Stimulated activated CD8-positive, alpha-beta memory T cell treated with anti-CD3 and anti-CD28 coated beads, Interleukin-7, amount 100 ng/mL, for 1 hour (primary cell): ENCODE measurements at places on chromosomes 12 and 14.

- DNase-seq: no peak
These were observed 48.0 kb downstream of the IRAK3 start for GRCh38 chr12:66236969-66237368.

- no peak for DNase-seq
These were observed 18.3 kb downstream of the GLRX5 start for GRCh38 chr14:95553141-95553540.

- DNase-seq: no peak
These were observed 15.8 kb upstream of the HVCN1 start for GRCh38 chr12:110704750-110705149.

DNA sequence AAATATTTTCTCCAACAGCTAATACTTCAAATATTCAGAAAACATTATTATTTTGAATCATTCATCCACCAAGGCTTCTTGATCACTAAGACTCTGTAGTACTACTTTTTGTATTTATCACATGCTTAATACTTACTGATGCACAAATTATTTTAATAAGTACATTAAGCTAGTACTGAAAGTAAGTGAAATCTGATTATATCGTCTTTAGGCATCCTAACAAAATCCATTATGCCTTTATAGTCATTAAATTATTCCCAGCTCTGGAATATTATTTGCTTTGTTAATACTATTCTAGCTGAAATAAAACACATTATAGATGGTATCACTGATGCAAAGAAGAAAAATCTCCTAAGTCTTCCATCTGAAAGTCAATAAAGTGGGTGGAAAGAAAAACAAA, 75.1 kb upstream of the TTC7B start:
- DNase-seq: no peak

GRCh38 chr12:69502345-69503081, 32.3 kb downstream of the FRS2 start:
- DNase-seq: no peak

- DNase-seq: no peak
These were observed 916 bp upstream of the PAWR start for GRCh38 chr12:79691511-79692248.
